ENCODE measurements at places on chromosomes 6 and 20.

- H3K36me3 ChIP-seq = peaks cover 5% of the 10 kb centered on the region
- H3K4me1 ChIP-seq = no peaks in the 10 kb centered on the region
- peaks cover 8% of the 10 kb centered on the region for H3K27me3 ChIP-seq
Observed at GRCh38 chr6:30857549-30857948, 26.8 kb upstream of the DDR1 start.

GRCh38 chr6:90146024-90146423, 150.6 kb downstream of the BACH2 start:
- no peaks in the 10 kb centered on the region for H3K27me3 ChIP-seq
- peaks cover 78% of the 10 kb centered on the region for H3K4me1 ChIP-seq
- H3K4me3 ChIP-seq = no peak overlapping the region
- DNase-seq = no peak
- no peak overlapping the region for H3K27ac ChIP-seq

- H3K27ac ChIP-seq = no peak overlapping the region
- no peak for DNase-seq
- no peak overlapping the region for H3K4me3 ChIP-seq
- H3K27me3 ChIP-seq = no peaks in the 10 kb centered on the region
- no peaks in the 10 kb centered on the region for H3K4me1 ChIP-seq
- H3K36me3 ChIP-seq = no peaks in the 10 kb centered on the region
Observed at GRCh38 chr6:92043777-92044176, 1375.6 kb downstream of the EPHA7 start.

GRCh38 chr6:137092018-137092417, 47.3 kb upstream of the IL20RA start:
- H3K4me3 ChIP-seq = no peak overlapping the region
- no peak overlapping the region for H3K27ac ChIP-seq
- no peak for DNase-seq
- H3K4me1 ChIP-seq = peaks cover 25% of the 10 kb centered on the region
- no peaks in the 10 kb centered on the region for H3K36me3 ChIP-seq
- peaks cover 2% of the 10 kb centered on the region for H3K27me3 ChIP-seq

- H3K27ac ChIP-seq = no peak overlapping the region
- H3K27me3 ChIP-seq = peaks cover 7% of the 10 kb centered on the region
- H3K4me3 ChIP-seq = no peak overlapping the region
- DNase-seq = no peak
Observed at GRCh38 chr6:167580619-167580911, 246.1 kb upstream of the AFDN start.

DNA sequence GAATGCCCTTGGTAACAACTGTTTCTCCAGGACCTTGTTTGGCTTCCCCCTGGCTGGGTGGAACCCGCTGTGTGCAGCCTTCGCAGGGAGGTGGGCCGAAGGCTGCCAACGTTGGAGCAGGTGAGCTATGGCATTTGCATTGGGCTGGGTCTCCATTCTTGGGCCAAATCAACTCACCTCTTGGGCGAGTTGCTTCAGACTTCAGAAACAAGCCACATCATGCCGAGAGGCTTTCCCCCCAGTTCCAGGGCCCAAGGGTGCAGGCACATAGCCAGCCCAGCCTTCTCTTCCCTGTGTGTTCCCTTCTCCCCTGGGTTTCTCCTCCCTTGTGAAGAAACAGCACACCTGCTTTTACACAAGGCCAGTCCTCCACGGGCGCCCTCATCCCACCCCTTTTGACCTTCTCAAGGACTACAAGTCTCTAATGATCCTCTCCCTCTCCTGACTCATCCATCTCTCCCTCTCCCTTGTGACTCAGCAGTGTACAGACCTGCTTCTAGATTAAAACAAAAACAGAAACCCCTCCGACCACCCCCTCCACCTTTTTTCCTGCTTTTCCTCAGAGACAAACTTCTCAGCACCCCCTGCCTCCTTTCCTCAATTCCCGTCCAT, 41.6 kb downstream of the FAM209B start:
- H3K27ac ChIP-seq = no peak overlapping the region
- H3K4me3 ChIP-seq = no peak overlapping the region
- DNase-seq = no peak
- H3K36me3 ChIP-seq = no peaks in the 10 kb centered on the region
- no peaks in the 10 kb centered on the region for H3K4me1 ChIP-seq

- H3K27ac ChIP-seq = no peak overlapping the region
- peak; percentile 40 for DNase-seq
- peaks cover 2% of the 10 kb centered on the region for H3K4me1 ChIP-seq
- no peak overlapping the region for H3K4me3 ChIP-seq
- H3K36me3 ChIP-seq = no peaks in the 10 kb centered on the region
Observed at GRCh38 chr20:46132705-46133120, 14.6 kb downstream of the CD40 start.

- no peak for DNase-seq
- H3K27ac ChIP-seq = no peak overlapping the region
- no peak overlapping the region for H3K4me3 ChIP-seq
- H3K36me3 ChIP-seq = no peaks in the 10 kb centered on the region
- no peaks in the 10 kb centered on the region for H3K27me3 ChIP-seq
Observed at GRCh38 chr20:20199361-20200160, 147.2 kb downstream of the CFAP61 start.

- peaks cover 25% of the 10 kb centered on the region for H3K27me3 ChIP-seq
- no peaks in the 10 kb centered on the region for H3K4me1 ChIP-seq
- peak within 1 kb of the TSS; percentile 62 for H3K4me3 ChIP-seq
- DNase-seq = no peak
Observed at GRCh38 chr6:43075670-43076463, at the start of gene PTK7. Gene PTK7 (plus strand): TSS chr6:43076314. CDS start chr6:43076489, 175 bp downstream.
